ENCODE measurements at places on chromosomes 12 and 14.

DNA sequence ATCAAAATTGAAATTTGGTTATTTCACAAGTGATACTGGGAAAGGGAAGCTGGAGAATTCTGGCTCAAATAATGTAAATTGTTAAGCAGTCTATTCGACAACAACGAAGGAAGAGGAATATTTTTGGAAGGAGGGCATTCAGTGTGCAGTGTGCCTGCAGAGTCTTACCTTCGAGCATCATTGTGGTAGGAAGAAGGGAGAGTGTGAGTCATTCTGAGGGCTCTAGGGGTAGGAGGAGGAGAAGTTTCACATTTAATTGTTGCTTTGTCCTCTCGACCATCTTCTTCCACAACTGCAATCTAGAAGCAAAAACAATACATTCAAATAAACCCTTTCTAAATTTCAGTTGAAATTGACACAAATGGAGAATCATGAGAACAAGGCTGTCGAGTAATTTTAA, 263.0 kb downstream of the ACSS3 start:
- DNase-seq: no peak

- peak; percentile 16 for DNase-seq
These were observed 1.8 kb downstream of the CKB start for GRCh38 chr14:103520657-103521437.

DNA sequence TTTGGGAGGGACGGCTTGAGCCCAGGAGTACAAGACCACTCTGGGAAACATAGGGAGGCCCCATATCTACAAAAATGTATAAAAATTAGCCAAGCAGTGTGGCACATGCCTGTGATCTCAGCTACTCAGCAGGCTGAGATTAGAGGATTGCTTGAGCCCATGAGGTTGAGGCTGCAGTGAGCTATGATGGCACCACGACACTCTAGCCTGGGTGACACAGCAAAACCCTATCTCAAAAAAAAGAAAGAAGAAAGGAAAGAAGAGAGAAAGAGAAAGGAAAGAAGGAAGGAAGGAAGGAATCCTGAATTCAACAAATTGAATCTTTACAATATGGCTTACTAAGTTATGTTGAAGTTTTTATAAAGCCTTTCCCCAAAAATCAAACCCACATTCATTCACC, 2.1 kb downstream of the KIF21A start:
- no peak for DNase-seq

DNA sequence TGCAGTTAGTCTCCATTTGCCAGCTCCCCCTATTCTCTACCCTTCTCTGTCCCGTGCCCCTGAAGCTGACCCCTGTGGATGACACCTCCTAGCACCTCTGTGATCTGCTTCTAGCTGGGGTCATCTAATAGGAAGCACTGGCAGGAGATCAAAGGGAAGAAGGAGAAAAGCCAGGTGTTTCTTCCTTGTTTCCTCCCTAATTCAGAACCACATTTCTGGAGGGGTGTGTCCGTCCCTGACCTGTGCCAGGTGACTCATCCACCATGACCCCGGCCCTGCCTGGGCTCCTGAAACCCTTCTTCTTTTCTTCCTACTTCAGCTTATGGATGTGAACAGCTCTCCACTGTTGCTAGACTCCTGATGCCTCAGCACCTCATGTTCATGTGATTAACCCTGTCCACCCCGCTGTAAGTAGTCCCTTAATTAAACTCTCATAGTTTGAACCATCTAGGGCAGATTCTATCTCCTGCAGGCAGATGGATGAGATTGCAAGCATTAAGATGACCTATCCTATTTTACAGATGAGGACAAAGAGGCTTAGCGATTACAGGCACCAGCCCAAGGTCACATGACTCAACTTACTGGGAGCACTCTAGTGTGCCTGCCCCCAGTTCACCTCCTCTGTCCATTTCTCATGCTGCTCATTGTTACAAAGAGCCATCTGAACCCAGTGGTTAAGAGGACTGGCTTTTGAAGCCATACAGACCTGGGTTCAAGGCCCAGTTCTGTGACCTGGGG, 770.5 kb downstream of the MED13L start:
- DNase-seq: no peak

DNA sequence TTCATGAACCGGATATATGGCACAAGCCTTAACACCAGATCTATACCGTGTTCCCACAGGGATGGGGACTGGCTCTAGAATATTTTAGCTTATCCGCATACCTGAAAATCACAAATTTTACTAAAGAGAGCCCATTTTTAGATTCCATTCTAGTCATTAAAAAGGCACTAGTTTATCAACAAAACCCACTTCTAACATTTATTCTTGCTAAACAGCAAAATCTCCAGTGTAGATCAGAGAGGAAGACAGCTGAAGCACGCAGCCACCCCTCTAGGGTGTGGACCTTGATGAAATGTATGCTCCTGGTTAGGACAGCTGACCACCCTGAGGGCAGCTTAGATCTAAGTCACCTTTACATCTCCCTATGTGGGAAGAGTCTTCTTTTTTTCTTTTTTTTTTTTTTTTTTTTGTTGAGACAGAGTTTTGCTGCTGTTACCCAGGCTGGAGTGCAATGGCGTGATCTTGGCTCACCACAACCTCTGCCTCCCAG, 62.4 kb downstream of the EID3 start:
- no peak for DNase-seq

DNA sequence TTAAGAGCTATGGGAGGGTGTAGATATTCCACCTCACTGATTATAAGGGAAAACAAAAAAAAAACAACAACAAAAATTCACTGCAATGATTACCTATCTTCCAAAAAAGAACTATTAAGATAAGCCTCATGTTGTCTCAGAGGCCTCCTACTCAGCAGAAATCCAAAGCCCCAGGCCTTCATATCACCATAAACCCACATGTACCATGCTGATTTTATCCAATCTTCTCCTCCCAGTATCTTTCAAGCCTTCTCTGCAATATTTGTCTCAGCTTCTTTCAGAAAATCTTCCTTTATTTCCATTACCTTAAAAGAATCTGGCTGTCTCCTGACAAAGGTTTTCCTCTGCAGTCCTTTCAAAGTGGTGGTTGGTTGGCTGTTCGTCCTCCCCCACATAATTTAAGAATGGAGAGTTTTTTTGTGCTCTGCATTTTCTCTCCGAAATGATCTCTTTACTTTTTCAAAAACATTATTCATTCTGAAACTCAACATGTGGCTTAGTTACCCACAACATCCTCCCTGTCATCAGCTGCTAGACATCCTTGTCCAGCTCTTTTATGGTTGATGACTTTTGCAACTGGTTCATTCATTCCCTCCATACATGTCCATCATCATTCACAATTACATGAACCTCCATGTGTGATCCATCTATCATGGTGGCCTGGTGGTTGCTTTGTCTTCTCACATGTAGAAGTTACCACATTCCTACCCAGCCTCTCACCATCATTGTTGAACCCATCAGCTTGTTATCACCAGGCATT, 2.9 kb upstream of the EPYC start:
- no peak for DNase-seq

Data from stimulated activated CD4-positive, alpha-beta T cell treated with anti-CD3 and anti-CD28 coated beads, TNF-alpha, amount 100 ng/mL, for 48 hours (primary cell).